ENCODE measurements at places on chromosomes 3 and 15. TPM values are rescaled to one million over a fixed set of nuclear protein-coding genes. Genes with fewer than 3 reads are reported as not detected.

GRCh38 chr3:150170852-150171520, 200.3 kb upstream of the PFN2 start:
- DNase-seq = no peak

DNA sequence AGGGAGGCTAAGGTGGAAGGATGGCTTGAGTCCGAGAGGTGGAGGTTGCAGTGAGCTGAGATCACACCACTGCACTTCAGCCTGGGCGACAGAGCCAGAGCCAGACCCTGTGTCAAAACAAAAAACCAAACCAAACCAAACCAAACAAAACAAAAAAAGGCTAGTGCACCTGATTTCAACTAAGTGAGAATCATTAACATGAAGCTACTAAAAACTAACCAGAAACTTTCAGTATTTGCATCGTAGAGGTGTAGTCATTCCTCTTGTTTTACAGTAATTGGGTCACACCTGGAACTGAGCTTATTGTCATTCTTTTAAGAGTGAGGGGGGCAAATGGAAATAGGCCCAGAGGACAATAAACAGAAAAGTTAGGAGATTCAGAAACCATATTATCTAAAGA, 58.5 kb downstream of the ST6GAL1 start:
- no peak for DNase-seq

DNA sequence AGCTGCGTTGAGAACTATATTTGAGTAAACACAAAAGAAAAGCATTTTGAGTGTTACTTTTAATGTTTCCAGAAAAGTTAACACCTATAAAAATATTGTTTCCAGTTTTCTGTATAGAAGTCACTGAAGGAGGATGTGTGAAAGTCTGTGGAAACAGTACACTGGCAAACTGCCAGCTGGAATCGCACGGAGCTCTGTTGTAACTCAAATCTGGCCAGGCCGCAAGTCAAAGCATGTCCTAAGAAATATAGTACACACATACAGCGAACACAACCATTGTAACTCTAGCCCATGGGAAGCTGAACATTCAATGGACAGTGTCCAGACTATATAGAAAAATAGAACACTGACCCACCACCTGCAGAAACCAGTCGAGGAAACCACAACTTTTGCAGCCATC, 657.2 kb downstream of the FHIT start:
- no peak for DNase-seq

The KBTBD13 gene
- not detected for total RNA-seq
